ENCODE measurements at places on chromosomes 3 and 15.

- peak; percentile 34 for DNase-seq
Measured at GRCh38 chr15:74988007-74988800, 7.2 kb upstream of the SCAMP5 start.

DNA sequence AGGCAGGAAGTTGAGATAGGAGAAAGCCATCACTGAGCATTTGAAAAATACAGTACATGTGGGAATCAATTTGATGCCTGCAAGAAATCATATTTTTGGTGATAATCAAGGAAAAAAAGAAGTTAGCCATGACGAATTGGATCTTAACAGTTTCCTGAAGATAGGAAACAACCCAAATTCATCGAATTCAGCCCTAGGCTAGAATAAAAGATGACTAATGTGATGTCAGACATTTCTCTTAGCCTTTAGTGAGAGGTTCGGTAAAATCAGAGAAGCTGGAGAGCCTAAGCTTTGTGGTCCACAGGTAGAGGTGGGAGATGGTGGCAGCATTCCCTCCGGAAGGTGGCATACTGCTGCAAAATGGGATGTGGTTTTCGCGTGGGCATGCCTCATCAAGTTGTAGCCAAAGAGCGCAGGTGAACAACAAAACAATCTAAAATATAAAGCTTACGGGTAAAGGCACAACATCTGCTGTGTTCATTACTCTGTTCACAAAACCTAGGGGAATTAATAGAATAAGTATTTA, 144.1 kb upstream of the ALCAM start:
- DNase-seq = no peak

DNA sequence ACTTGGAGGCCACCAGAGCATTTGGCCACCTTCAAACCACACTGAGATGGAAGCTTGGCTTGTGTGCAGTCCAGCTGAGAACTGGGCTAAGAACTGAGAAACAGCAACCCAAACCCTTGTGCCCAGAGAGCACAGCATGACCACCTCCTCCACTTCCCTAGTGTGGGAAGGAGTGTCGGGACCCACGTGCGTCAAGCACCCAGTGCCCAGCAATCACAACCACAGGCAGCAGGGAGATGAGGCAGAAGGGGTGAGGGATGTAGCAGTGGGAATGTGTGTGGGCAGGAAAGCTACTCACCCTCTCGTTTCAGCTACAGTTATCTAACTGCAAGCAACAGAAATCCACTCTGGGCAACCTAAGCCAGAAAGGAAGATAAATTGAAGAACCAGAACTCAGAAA, 25.0 kb upstream of the RFTN1 start:
- DNase-seq = no peak

DNA sequence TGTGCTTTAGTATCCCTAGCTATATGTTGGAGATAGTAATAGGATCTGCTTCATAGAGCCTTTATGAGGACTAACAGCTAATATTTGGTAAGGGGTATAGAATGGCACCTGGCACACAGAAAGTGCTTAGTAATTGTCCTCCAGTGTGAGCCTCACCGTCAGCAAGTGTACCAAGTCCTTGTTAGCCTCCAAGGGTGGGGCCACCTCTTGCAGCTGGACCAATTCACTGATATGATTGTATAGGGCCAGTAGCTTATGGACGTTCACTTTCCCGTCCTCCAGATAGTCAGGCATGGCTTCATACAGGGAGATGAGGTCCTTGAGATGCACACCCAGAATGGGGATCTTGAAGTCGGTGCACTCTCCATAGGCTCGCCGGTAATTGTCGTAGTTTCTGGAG, 53.6 kb downstream of the FAM98B start:
- no peak for DNase-seq

GRCh38 chr3:180329187-180329586, 272.8 kb upstream of the TTC14 start:
- no peak for DNase-seq

DNA sequence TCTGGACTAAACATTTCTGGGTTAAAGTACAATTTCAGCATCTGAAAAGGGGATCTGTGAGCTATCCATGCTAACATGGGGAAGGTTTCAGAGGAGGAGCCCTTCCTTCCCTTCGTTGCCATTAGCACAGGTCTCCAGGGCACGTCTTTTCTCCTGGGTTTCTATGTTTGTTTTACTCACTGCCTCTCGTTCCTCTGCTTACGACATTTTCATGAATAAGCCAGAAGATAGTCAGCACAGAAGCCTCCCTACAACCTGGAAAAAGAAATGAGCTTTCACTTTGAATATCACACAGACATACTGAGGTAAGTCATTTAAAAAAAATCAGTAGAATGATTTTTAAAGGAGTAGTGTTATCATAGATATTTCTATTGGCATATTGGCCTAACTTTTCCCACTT, 117.2 kb upstream of the KCNMB2 start:
- peak; percentile 31 for DNase-seq

DNA sequence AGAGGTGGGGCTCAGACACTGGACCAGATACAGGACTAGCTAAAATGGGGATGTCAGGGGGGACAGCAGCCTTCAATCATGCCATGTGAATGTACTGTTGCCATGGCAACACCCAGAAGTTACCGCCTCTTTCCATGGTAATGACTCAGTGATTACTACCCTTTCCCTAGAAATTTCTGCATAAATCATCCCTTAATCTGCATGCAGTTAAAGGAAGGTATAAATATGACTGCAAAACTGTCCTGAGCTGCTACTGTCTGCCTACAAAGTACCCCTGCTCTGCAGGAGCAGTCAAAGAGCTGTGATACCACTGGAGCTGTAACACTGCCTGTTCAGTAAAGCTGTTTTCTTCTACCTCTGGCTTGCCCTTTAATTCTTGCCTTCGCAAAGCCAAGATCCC, 168.2 kb downstream of the PEAK1 start:
- peak; percentile 42 for DNase-seq

DNA sequence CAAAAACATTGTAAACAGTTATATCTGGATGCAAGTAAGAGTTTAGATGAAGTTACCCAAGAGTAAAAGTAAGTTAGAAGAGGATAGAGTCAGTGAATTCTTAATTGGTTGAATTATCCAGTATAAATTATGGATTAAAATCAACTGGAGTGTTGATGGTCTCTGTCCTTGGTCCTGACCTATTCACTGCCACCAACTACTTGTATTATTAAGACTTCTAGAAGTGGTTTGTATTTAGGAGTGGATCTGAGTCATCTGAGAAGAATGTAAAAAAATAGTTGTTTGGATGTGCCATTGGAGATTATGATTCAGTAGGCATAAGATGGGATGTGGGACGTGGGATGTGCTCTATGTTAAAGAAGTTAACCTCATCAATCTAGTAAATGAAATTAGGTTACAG, 86.4 kb downstream of the SYNPR start:
- peak; percentile 50 for DNase-seq

- DNase-seq = peak; percentile 15
Measured at GRCh38 chr3:104411757-104412156, 955.0 kb upstream of the ALCAM start.
